ENCODE measurements at places on chromosomes 3 and 15.

- no peak for DNase-seq
Observed at GRCh38 chr3:124784686-124785382, 54.6 kb downstream of the UMPS start.

GRCh38 chr3:159169828-159170227 is 368.0 kb downstream of the MFSD1 start:
- peak; percentile 24 for DNase-seq

GRCh38 chr15:52733088-52733487 is 53.9 kb upstream of the ATOSA start:
- DNase-seq = no peak

DNA sequence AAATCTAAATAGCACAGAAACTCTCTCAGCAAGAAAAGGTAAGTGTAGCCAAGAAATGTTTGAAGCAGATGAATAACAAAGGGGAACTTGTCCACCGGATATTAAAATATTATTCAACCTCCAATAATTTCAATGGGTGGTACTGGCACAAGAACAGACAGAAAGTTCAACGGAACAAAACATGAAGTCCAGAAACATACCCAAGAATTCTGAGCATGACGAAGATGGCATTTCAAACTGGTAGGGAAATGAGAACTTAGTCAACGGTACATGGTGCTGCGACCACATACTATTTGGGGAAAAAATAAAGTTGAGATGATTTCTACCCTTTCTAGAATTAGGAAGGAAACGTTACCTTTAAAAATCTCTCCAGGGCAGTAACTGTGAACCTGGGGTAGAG is 5.5 kb downstream of the CHSY1 start:
- DNase-seq = no peak

- no peak for DNase-seq
Observed at GRCh38 chr3:163684651-163685050, 1393.6 kb downstream of the SI start.

DNA sequence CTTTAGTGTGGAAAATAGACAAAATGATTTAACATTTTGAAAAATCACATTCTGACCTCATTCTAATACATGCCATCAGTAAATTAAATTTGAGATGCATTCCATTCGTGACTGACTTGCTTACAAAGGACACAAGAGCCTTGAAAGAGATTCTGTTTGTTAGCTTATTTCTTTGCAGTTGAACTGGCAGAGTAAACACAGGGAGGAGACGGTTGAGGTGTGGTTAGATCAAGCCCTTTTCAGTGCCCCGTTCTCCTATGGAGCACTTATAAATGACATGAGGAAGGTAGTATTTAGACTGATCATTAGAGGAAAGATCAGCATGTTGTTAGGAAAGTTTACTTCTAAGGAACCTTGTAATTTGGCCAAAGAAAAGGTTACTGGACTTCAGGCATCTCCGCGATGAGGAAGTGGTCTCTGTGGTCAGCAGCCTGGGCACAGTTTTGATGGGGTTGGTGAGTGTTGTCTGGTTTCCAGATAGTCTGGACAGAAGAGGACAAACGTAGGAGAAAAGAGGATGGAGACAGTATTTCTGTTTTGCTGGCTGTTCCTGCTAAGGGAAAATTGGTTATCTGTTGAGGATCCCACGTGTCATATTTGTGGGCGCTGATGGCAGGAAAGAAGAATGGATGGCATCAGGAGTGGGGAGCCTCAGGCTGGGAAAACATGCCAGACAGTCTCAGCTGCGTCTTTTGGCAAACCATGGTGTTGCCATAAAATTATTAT is 328.9 kb upstream of the TBL1XR1 start:
- DNase-seq = peak; percentile 30

GRCh38 chr15:55526559-55527036 is 18.6 kb upstream of the DNAAF4 start:
- DNase-seq = peak; percentile 69

- DNase-seq = no peak
Observed at GRCh38 chr3:185797108-185797881, 27.5 kb downstream of the IGF2BP2 start.

DNA sequence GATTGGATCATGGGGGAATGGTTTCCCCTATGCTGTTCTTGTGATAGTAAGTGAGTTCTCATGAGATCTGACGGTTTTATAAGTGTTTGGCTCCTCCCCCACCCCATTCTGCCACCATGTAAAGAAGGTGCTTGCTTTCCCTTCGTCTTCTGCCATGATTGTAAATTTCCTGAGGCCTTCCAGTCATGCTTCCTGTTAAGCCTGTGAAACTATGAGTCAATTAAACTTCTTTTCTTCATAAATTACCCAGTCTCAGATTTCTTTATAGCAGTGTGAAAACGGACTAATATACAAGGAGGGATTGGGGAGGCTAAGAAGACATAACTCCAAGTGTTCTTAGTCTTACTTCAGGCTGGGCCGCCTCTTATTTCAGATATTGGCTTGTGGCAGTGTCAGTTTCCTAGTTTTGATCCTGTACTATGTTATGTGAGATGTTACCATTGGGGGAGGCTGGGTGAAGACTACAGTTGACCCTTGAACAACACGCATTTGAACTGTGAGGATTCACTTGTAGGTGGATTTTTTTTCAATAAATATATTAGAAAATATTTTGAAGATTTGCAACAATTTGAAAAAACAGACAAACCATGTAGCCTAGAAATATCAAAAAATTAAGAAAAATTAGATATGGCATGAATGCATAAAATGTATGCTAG is 44.9 kb downstream of the NMD3 start:
- DNase-seq = no peak

GRCh38 chr15:65130941-65131340 is 2.7 kb downstream of the PDCD7 start:
- no peak for DNase-seq

GRCh38 chr15:90154246-90154645 is 46.9 kb upstream of the SEMA4B start:
- DNase-seq = no peak

- DNase-seq = no peak
Observed at GRCh38 chr15:43776101-43776717, 557 bp downstream of the ELL3 start.

DNA sequence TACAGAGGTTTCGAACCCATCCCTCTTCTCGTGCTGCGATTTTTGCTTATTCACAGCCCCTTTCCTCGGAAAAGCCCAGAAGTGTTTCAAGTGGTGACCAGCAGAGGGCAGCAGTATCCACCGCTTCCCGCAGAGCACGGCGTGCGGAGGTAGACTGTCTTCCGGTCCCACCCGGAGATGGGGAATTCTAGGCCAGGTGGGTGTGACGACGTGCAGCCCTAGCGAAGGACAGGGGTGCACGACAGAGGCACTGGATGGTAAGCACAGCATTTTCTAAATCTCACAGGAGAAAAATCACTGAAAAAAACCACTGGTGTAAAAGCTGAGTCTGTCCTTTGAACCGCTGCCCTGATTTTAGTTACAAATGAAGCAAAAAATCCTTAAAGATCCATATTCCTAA is 7.4 kb upstream of the PSMD6 start:
- peak; percentile 74 for DNase-seq

DNA sequence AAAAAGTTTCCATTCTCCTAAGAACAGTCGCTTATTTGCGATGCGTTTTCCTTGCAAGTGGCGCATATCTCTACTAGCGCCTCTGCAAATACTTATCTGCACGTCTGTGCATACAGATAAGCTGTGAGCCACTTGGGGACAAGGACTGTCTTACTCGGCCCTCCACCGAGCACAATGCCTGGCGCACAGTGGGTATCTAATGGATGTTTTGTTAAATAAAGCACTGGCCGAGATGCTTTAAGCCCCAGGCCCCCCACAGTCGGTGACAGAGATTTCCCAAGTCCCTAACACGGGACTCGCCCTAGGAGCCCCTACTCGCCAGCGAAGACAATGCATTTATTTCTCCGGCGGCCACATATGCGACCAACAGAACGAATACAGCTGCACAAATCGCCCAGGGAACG is 503 bp downstream of the HLTF start:
- DNase-seq = peak; percentile 29

DNA sequence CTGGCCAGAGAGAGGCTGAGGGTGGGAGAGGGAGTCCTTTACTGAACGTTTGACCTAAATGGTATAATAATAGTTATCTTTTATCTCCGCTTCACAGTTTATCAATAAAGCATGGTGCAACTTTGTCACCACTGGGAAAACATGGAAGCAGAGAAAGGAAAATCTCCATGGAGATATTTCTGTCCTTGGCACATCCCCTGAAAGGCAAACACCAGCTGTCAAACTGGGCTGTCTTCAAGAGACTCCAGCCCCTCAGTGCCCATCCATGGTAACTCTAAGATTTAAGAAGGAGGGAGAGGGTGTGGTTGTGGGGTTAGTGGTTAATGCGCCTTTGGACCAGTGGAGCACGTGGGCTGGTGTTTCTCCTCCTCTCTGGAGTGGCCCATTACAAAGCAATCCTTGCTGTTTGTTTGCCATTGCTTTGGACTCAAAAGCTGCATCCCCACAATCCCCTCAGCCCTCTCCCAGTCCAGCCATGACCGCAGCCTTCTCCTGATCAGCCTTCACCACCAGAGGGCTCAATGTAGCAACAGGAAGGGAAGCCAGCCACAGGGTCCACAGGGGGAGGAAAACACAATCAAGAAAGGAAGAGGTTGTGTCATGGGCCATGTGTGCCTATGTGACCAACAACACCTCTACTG is 38.2 kb upstream of the FAM174B start:
- DNase-seq = no peak

DNA sequence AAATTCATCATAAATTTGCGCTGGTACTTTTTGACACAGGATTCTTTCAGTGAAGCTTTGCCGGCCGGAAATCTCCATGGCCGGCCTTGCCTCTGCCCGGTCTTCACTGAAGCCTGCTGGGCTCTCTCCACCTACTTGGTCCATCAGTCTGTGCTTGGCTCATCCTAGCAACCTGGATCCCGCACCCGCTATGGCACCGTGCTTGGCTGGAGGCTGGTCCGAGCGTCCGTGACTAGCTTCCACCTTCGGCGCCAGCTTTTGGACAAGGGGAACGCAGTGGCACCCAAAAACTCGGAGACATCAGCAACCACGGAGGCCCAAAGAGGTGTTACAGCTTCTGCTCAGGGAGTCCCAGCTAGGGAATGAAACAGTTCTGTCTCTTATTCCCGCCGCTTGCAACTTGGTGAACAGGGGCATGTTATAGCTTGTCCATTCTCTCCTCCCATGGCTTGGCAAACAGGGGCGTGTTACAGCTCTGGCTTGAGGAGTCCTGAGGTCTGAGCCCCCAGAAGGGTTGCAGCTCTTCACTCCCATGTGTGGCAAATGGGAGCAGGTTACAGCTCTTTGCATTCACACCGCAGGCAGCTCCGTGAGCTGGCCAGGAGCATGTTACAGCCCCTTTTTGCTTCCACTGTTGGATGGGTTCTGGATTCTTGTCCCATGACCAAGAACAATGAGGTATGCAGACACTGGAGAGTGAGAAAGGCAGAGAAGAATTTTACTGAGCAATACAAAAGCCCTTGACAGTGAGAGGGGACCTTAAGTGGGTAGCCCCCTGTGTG is 204.2 kb downstream of the DIPK2A start:
- no peak for DNase-seq

GRCh38 chr3:2838546-2839157 is 271.5 kb downstream of the IL5RA start:
- no peak for DNase-seq

GRCh38 chr3:143183665-143183964 is 64.0 kb downstream of the CHST2 start:
- DNase-seq = no peak

- no peak for DNase-seq
Observed at GRCh38 chr3:14841836-14842235, 23.1 kb downstream of the FGD5 start.

DNA sequence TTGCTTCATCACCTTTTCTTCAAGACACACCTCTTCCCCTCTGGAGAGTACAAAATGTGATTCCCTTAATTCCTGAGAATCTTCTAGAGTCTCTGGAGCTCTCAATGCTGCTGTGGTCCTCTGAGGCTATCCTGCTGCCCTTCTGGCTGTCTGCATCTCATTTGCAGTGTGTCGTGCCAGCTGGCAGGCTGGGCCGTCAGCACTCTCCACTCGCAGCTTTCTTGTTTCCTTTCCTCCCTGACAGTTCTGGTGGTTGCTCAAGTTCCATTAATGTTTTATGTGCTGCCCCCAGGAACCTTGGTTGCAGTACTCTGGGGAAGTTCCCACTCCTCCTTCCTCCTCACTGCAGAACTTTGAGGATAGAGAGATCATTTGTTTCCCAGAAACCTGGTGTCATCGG is 210.8 kb upstream of the ROPN1 start:
- DNase-seq = no peak

- DNase-seq = no peak
Observed at GRCh38 chr15:87756072-87756471, 500.5 kb downstream of the NTRK3 start.

- no peak for DNase-seq
Observed at GRCh38 chr3:184474897-184475296, 86.7 kb upstream of the EPHB3 start.

GRCh38 chr3:20280257-20280656 is 94.3 kb upstream of the SGO1 start:
- DNase-seq = no peak

DNA sequence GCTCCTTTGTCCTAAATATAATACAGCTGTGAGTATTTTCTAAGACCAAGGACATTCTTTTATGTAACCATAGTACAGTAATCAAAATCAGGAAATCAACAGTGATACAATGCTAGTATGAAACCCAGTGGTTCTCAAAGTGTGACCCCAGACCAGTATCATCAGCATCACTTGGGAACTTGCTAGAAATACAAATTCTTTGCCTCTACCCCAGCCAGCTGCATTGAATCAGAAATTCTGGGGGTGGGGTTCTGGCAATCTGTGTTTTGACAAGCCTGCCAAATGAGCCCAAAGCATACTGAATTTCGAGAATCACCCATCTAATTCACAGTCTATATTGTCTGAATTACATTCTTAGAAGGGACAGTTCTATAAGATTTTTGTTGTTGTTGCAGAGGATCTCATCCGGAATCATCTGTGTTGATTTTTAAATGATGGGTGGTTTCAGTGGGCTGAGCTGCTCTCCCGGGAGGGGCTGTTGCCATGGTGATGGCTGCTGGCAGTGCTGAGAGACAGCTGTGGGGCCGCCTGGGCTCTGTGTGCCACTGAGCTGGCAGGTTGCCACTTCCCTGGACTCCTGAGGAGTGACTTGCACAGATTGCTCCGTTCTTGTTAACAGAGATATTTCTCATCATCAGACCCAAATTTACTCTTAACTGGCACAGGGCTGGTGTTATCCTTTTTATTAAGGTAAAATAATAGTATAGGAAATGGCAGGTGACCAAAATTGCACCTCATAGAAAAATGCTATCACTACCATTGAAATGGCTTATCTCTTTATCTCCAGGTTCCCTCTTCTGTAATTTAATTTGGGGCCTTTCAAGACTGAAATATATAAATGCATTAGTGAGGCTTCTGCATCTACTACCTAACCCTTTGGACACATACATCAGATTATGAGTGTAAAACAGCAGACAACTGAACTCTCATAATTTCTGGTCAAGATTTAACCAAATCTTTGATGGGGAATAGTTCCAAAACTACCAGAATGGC is 56.5 kb downstream of the NEK11 start:
- DNase-seq = no peak

DNA sequence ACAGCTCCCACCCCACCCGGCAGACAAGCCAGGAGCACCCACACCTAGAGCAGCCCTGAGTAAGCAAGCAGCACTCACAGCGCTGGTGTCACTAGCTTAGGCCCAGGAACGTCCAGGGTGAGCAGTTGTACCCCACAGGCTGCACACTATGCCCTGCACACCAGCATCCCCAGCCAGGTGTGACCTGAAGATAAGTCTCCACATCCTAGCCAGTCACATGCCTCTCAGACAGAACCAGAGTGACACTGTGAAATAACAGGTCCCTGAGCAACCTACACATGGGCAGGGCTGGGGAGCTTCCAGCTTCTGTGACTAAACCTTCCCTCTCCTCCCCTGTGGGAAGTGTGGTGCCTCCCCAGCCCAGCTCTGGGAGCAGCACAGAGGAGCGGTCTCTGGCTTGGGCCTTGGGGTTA is 253.6 kb downstream of the UACA start:
- no peak for DNase-seq

GRCh38 chr15:98272625-98273024 is 312.1 kb downstream of the ARRDC4 start:
- DNase-seq = no peak

Data from AG08396 (cell line).